ENCODE measurements at places on chromosomes 5 and 9.

DNA sequence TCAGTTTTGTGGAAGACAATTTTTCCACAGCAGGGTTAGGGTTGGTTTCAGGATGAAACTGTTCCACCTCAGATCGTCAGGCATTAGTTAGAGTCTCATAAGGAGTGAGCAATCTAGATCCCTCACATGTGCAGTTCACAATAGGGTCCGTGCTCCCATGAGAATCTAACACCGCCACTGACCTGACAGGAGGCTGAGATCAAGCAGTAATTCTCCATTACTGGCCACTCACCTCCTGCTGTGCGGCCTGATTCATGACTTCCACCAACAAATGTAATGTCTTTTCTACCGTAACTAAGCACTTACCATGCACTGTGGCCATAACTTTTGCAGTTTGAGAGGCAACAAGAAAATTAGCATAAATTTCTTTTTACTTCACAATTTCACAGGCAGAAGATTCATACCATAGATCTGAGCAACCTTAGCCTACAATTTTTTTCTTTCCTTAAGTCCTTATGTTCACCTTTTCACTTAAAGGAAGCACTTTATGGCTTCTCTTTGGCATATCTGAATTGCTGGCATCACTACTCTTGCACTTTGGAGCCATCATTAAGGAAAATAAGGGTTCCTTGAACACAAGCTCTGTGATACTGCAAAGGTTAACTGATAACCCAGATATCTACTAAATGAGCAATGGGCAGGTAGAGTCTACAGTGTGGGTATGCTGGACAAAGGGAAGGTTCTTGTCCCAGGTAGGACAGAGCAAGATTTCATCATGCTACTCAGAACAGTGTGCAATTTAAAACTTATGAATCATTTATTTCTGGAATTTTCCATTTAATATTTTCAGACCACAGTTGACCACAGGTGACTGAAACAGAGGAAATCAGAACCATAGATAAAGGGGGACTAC, 83.0 kb upstream of the IFNK start:
- no peak for DNase-seq

DNA sequence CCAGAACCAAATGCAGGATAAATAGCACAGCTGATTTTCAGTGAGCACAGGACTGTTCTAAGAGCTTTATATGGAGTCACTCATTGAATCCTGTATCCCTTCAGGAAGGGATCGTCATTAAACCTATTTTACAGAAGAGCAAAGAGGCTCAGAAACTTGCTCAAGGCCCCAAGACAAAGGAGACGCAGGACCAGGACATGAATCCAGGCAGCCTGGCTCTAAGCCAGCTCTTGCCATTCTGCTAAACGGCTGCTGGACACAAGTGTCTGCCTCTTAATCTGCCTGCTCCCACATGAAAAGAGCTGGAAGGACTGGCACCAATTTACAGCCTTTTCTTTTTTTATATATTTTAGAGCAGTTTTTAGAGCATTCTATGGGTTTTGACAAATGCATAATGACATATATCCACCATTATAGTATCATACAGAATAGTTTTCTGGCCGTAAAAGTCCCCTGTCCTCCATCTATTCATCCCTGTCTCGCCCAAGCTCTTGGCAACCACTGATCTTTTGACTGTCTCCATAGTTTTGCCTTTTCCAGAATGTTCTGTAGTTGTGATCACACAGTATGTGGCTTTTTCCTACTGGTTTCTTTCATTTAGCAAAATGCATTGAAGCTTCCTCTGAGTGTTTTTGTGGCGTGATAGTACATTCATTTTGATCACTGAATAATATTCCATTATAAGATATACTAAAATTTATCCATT, 37.5 kb downstream of the RETREG1 start:
- DNase-seq: no peak

DNA sequence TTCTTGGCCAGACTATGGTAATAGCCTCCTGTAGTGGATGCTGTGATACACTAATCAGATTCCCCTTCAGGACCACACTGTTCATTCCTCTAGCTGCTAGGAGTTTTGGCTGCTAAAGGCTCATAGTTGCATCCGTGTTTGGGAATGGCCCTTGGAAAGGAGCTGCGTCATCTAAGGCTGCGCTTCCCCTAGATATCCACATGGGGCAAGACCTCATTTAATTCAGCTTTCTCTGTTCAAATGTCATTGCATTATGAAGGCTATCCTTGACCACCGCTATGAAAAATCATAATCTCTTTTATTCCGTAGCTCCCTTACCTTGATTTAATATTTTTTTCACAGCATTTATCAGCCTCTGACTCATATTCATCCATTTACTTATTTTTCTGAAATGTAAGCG, 258.3 kb upstream of the NR4A3 start:
- DNase-seq: no peak

DNA sequence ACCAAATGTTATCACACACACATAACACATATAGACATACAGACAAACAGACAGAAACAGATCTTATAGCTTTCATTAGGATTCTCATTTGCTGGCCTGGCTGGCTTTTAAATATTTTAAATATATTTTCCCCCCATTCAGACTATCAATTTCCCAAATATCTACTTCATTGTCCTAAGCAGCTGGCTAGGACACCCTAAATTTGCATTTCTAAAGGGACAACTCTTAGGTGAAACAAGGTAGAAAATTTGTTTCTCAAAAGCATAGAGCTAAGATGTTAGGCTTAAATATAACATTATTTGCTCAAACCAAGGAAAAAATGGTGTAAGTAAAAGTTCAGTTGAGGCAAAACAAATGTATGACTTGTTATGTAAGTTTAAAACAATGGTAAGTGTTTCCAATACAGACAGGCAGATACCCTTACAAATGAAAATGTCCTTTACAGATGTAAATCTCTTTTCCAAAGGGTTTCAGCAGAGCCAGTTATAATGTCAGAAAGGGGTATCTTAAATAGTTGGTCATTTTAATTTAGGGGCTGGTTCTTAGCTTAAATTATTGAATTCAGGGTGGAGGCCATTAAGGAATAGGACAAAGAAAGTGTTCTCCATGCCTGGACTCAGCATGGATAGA, 522.8 kb downstream of the DMRTA1 start:
- DNase-seq: no peak

DNA sequence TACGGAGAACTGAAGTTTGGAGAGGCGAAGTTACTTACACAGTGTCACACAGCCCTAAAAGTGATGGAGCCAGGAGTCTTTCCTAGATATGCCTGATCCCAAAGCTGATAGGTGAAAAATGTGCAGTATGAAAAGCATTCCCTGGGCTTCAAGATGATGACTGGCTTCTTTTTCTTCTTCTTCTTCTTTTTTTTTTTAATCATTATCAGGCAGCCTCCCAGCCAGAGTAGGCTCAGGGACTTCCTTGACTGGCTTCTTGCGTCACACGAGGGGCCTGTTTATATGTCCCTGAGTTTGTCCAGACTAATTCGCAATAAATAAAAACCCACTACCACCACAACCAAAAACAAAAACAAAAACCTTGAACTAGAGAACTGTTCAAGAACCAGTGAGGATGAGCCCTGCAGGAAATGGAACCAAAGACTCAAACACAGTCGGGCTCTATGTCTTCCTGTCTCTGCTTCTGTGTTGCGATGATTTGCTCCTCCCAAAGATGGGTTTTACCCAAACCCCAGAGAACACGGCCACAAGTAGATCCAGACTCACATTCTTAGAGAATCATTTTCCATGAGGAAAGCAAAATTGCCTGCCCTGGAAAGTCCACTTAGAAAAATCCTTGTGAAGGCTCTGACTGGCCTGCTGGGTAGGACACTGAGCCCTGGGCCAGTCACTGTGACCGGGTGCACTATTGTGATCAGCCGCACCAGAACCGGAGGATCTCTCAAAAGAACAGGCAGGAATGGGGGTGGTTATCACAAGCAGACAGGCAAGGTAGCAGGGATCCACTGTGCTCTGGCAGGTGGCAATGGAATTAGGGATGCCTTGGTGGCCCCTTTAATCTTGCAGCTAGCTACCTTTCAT, 38.0 kb upstream of the ADAM19 start:
- no peak for DNase-seq

Data from fibroblast of skin of right biceps (primary cell).